ENCODE measurements at places on chromosomes 6 and 20. TPM values are rescaled to one million over a fixed set of nuclear protein-coding genes. Genes with fewer than 3 reads are reported as not detected.
A peak's percentile ranks its signal among the peaks of the same experiment; 100 is the strongest.

DNA sequence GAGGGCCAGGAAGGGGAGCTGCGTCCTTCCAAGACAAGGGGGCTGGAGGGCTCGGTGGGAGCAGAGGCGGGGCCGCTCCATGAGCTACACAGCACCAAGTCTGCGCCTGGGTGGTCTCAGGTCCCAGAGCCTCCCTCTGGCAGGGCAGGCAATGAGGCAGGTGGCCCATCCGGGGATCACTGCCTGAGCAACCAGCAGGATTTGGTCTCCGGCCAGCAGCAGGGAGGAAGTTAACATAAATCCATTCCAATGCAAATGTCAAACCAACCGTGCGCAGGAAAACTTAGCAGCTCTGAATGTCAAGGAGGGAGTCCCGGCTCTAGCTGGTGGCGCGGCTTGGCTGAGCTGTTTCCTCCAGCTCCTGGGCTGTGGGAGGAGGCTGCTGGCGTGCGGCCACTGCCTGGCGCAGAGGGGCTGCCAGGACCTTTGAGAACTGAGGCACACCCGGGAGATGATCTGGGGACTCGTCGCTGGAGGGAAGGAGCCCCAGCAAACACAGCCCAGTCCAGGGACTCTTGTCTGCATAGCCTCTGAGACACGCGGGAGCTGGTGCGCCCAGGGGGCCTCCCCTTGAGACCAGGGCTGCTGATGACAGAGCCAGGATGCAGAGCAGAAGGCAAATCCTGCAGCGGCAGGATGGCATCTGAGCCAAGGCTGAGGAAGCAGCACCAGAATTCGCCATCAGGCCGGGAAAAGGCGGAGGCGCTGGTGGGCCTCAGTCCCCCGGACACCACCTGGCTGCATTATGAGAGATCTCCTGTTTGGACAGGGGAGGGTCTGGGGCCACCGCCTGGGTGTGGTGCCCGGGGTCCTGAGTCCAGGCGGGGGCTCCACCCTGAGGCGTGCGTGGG is 33.1 kb upstream of the CHRNA4 start:
- peaks cover 10% of the 10 kb centered on the region for H3K27me3 ChIP-seq
- H3K4me1 ChIP-seq = peaks cover 15% of the 10 kb centered on the region
- no peak overlapping the region for H3K27ac ChIP-seq
- H3K4me3 ChIP-seq = no peak overlapping the region

- no peaks in the 10 kb centered on the region for H3K27me3 ChIP-seq
- no peak overlapping the region for H3K4me3 ChIP-seq
- H3K36me3 ChIP-seq = no peaks in the 10 kb centered on the region
- H3K27ac ChIP-seq = no peak overlapping the region
- no peak for DNase-seq
Measured at GRCh38 chr20:13180986-13181889, 39.8 kb upstream of the ISM1 start.

DNA sequence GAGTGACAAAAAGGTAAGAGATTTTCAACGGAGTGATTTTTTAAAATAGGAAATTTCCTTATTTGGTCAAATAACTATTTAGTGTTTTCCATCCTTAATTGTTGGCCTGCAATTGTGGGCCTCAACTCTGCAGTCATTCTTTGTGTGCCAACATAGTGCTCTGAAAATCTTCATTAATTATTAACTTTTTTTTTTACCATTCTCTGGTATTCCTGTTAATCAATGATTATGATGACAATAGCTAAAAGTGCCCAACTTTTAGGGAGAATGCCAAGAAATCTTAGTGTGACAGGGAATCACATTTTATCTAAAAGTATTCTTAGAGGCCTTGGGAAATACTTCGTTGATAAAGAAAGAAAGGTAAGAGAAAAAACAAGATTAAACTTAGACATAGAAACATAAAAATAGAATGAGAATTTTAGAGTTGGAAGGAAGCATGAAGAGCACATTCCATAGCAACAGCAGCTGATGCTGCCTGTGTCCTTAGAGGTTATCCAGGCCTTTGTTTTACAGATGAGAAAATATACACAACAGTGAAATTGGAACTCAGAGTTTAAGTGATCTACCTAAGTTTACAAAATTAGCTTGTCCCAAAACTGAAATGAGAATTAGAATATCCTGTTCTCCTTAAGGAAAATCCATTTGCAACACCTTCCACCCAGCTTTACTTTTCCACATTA is 1.2 kb downstream of the GPRC6A start:
- no peaks in the 10 kb centered on the region for H3K4me1 ChIP-seq
- H3K36me3 ChIP-seq = no peaks in the 10 kb centered on the region
- no peak overlapping the region for H3K4me3 ChIP-seq
- no peak for DNase-seq
- H3K27me3 ChIP-seq = no peaks in the 10 kb centered on the region
- no peak overlapping the region for H3K27ac ChIP-seq

DNA sequence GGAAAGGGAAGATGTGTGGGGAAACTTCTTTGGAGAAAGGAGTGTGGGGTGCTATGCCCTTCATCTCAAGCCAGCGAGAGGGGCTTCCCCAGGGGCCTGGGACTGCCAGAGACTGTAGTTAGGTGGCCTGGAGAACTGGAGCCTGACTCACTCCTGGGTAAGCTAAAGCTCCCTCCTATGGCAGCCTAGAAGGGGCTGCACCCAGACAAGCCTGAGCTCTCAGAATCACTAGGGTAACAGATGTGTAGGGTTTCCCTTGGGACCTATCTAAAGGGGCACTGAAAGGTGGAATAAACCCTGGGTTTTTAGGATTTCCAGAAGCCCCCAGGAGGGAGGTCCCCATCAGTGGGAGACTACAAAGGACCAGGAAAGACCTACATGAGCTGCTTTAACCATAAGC is 1.6 kb upstream of the ARMC2 start:
- DNase-seq = no peak
- H3K36me3 ChIP-seq = no peaks in the 10 kb centered on the region
- peaks cover 25% of the 10 kb centered on the region for H3K4me1 ChIP-seq
- H3K27ac ChIP-seq = no peak overlapping the region
- H3K4me3 ChIP-seq = no peak overlapping the region

GRCh38 chr20:50690650-50691572 is at the start of gene RIPOR3:
TSS of gene RIPOR3 (minus strand) at chr20:50691542. CDS start at chr20:50691128, 414 bp downstream.
- peak; percentile 46 for DNase-seq
- peak within 1 kb of the TSS; percentile 24 for H3K4me3 ChIP-seq
- peak within 1 kb of the TSS; percentile 28 for H3K27ac ChIP-seq
- peaks cover 12% of the 10 kb centered on the region for H3K4me1 ChIP-seq

Gene C6orf47
- polyA plus RNA-seq = 24.5 TPM

DNA sequence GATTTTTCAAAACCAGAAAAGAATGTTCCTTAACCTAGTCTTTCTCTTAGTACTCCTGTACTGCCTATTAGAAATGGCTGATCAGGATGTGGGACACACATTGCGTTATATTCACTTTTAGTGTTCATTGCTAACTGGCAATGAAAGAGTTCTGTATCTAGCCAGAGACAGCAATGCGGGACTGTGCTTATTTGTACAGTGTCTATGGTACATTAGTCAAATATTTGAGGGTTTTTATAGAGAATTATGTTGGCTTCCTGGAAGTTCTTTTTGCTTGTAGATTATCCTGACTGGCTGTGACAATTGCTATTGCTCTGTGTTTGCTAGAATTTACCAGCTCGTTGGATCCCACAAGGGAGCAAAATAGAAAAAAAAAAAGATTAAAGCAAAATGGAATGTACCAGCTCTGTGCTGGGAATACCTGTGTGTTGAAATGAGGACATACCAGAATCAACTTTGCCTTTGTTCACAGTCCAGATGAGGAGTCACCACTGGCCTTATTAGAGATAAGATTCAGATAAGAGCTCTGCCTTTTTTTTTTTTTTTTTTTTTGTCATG is 22.4 kb upstream of the IFNGR1 start:
- H3K4me1 ChIP-seq = no peaks in the 10 kb centered on the region
- no peak overlapping the region for H3K27ac ChIP-seq
- H3K36me3 ChIP-seq = no peaks in the 10 kb centered on the region
- DNase-seq = no peak

Gene LKAAEAR1
- polyA plus RNA-seq = 2.3 TPM

DNA sequence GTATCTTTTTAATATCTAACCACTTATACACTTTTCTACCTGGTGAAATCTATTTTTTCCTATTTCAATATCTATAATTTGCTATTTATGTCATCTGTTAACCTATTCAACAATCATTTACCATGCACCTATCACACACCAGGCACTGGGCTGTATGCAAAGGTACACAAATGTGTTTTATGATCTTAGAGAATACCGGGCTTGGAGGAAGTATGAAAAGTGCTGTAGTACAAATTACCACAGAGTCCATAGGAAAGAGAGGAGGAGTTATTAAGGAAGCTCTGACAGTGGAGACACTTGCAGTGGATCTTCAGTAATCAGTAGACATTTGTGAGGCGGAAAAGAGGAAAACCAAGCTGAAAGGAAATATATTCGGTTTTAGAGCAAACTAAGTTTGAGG is 96.0 kb downstream of the HIVEP2 start:
- DNase-seq = no peak
- H3K4me1 ChIP-seq = peaks cover 24% of the 10 kb centered on the region
- no peaks in the 10 kb centered on the region for H3K27me3 ChIP-seq
- H3K4me3 ChIP-seq = no peak overlapping the region
- H3K36me3 ChIP-seq = no peaks in the 10 kb centered on the region

Gene CRISP3
- polyA plus RNA-seq = 0.59 TPM

Gene TSBP1
- polyA plus RNA-seq = not detected

Gene KHDC1L
- polyA plus RNA-seq = not detected

DNA sequence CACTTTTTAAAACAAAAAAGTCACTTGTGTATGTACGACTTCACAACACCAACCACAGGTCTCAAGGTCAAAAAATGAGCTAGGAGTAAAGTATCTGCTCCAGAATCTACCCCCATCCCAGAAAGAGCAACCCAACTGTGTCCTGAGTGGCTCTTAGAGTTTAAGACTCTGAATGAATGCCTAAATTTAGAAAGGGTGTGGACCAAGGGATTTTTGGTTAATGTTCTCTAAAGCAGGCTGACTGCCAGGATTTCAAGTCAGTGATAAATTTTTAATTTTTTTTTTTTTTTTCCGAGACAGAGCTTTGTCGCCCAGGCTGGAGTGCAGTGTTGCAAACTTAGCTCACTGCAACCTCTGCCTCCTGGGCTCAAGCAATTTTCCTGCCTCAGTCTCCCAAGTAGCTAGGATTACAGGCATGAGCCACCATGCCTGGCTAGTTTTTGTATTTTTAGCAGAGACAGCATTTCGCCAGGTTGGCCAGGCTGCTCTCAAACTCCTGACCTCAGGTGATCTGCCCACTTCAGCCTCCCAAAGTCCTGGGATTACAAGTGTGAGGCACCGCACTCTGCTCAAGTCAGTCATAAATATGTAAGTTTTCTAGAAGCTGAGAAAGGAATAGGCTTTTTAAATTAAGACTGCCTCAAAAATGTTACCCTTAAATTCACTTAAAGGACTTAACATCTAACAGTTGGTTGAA is 20.2 kb downstream of the STAU1 start:
- peaks cover 9% of the 10 kb centered on the region for H3K4me1 ChIP-seq
- no peak for DNase-seq
- no peaks in the 10 kb centered on the region for H3K27me3 ChIP-seq

DNA sequence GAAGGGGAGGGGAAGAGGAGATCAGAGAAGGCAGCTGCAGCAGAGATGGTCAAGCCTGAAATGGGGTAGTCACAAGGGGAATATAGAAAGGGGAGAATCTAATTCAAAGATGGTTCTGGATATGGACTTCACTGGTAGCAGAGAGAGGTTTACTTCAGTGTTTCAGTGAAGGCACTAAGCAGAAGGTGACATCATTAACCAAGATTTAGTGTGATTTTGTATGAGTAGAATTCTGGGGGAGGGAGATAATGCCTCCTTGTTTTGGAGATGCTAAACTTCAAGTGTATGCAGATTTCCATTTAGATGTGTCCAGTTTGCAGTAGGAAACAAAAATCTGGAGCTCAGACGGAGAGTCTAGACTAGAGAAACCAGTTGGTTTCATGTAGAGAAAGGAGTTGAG is 13.1 kb downstream of the SIM1 start:
- peaks cover 95% of the 10 kb centered on the region for H3K27me3 ChIP-seq
- DNase-seq = no peak
- no peak overlapping the region for H3K4me3 ChIP-seq
- H3K36me3 ChIP-seq = no peaks in the 10 kb centered on the region
- H3K4me1 ChIP-seq = no peaks in the 10 kb centered on the region

GRCh38 chr6:7161253-7161623 is 53.5 kb downstream of the RREB1 start:
- no peak for DNase-seq
- no peak overlapping the region for H3K27ac ChIP-seq
- peaks cover 18% of the 10 kb centered on the region for H3K4me1 ChIP-seq
- no peak overlapping the region for H3K4me3 ChIP-seq

- H3K36me3 ChIP-seq = no peaks in the 10 kb centered on the region
- H3K27ac ChIP-seq = no peak overlapping the region
- H3K4me1 ChIP-seq = no peaks in the 10 kb centered on the region
- no peak for DNase-seq
Measured at GRCh38 chr20:8435285-8436035, 303.4 kb downstream of the PLCB1 start.

Gene UBE2C
- polyA plus RNA-seq = 17.0 TPM

- no peaks in the 10 kb centered on the region for H3K27me3 ChIP-seq
- peaks cover 15% of the 10 kb centered on the region for H3K4me1 ChIP-seq
- no peak overlapping the region for H3K4me3 ChIP-seq
- H3K27ac ChIP-seq = peak overlapping the region; percentile 79
- DNase-seq = peak; percentile 50
Measured at GRCh38 chr20:23257848-23258746, 92.5 kb upstream of the NXT1 start.

DNA sequence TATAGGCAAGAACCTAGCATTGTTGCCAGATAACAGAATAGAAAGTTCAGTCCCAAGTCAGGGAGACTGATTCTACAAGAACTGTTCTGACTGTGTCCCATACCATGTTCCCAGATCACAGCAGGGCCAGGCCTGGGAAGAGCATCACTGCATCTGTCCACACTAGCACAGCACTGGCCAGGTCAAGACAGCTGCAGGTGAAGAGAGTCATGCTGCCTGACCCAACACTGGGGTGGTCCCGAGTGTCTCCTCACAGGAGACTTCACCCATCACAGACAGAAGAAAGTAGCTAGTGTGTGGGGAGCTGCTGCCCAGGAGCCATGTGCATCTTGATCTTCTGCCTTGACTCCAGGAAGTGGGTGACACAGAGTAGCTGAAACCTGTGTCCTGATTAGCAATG is 1.3 kb upstream of the CST9L start:
- H3K27me3 ChIP-seq = no peaks in the 10 kb centered on the region
- H3K4me1 ChIP-seq = no peaks in the 10 kb centered on the region
- no peak overlapping the region for H3K27ac ChIP-seq
- DNase-seq = no peak
- H3K36me3 ChIP-seq = no peaks in the 10 kb centered on the region
- H3K4me3 ChIP-seq = no peak overlapping the region

GRCh38 chr6:29981211-29981812 is 39.0 kb downstream of the HLA-A start:
- H3K4me3 ChIP-seq = no peak overlapping the region
- no peaks in the 10 kb centered on the region for H3K4me1 ChIP-seq
- no peak overlapping the region for H3K27ac ChIP-seq
- DNase-seq = no peak
